ENCODE measurements at places on chromosomes 12 and 14. TPM values are rescaled to one million over a fixed set of nuclear protein-coding genes. Genes with fewer than 3 reads are reported as not detected.

The REM2 gene
- total RNA-seq, result not detected

The MYO1H gene
- total RNA-seq, result not detected

The CCDC175 gene
- total RNA-seq, result not detected

The ENDOU gene
- total RNA-seq, result not detected

The FERMT2 gene
- total RNA-seq, result 133 TPM

The ZNF641 gene
- 6.3 TPM for total RNA-seq

The USP44 gene
- 1.8 TPM for total RNA-seq

The SCNN1A gene
- under 0.01 TPM for total RNA-seq

The PRR4 gene
- 3.4 TPM for total RNA-seq

The PLEKHH1 gene
- 0.45 TPM for total RNA-seq

The C12orf50 gene
- not detected for total RNA-seq

The IRAK3 gene
- total RNA-seq, result 21.4 TPM

The LHX5 gene
- total RNA-seq, result not detected

The TAS2R9 gene
- 0.09 TPM for total RNA-seq

The RERG gene
- not detected for total RNA-seq

The CGRRF1 gene
- 19.7 TPM for total RNA-seq

The RERGL gene
- total RNA-seq, result not detected

The MUCL1 gene
- not detected for total RNA-seq

The PPP4R4 gene
- total RNA-seq, result 0.98 TPM

The HOXC12 gene
- not detected for total RNA-seq

The GPRC5D gene
- not detected for total RNA-seq

The SLC39A5 gene
- not detected for total RNA-seq

The RPS6KL1 gene
- 0.09 TPM for total RNA-seq

The OLR1 gene
- not detected for total RNA-seq

The TEX22 gene
- 1.5 TPM for total RNA-seq

The CLEC4D gene
- not detected for total RNA-seq

The KCNC2 gene
- not detected for total RNA-seq

Data from fibroblast of the aortic adventitia (primary cell).